Activated T-cell treated with anti-CD3 and anti-CD28 coated beads, Interleukin-2, amount 50 U/mL, for 72 hours (primary cell): ENCODE measurements at places on chromosomes 3 and 15. TPM values are rescaled to one million over a fixed set of nuclear protein-coding genes. Genes with fewer than 3 reads are reported as not detected.
A peak's percentile ranks its signal among the peaks of the same experiment; 100 is the strongest.

The COLQ gene
- 2.0 TPM for total RNA-seq

The EIF5A2 gene
- total RNA-seq, result 6.0 TPM

The CCDC33 gene
- total RNA-seq, result not detected

The CPLX3 gene
- 0.17 TPM for total RNA-seq

The CCR4 gene
- 112 TPM for total RNA-seq

The ZNF662 gene
- 5.0 TPM for total RNA-seq

The SPPL2A gene
- total RNA-seq, result 157 TPM

The OPA1 gene
- 76.6 TPM for total RNA-seq

The TMEM45A gene
- 1.5 TPM for total RNA-seq

The CLDN1 gene
- 12.3 TPM for total RNA-seq

The SLC24A5 gene
- total RNA-seq, result not detected

The ADAMTSL3 gene
- not detected for total RNA-seq

The CD200R1L gene
- not detected for total RNA-seq

The CCDC66 gene
- total RNA-seq, result 29.0 TPM

The RAB27A gene
- 205 TPM for total RNA-seq

The SECISBP2L gene
- total RNA-seq, result 33.7 TPM

The LNP1 gene
- total RNA-seq, result 3.1 TPM

The SUCNR1 gene
- not detected for total RNA-seq

DNA sequence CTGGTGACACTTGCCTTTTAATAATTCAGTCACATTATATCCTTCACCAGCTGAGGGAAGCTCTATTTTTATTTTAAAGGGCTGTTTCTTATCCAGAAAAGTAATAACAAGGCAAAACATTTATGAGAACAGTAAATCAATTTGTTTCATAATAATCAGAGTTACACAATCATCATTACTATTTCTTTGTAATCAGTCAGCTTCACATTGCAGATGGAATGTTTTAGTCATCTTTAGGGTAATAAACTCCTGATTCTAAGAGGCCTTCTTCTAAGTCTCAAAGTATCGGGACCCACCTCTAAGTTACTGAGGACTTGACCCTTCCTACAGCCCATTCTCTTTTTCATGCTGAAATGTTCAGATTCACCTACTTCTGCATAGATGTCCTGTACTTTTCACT is 298.3 kb upstream of the TGFBR2 start:
- no peak for DNase-seq

- DNase-seq, result no peak
Measured at GRCh38 chr15:70266412-70267121, 168.8 kb upstream of the TLE3 start.

DNA sequence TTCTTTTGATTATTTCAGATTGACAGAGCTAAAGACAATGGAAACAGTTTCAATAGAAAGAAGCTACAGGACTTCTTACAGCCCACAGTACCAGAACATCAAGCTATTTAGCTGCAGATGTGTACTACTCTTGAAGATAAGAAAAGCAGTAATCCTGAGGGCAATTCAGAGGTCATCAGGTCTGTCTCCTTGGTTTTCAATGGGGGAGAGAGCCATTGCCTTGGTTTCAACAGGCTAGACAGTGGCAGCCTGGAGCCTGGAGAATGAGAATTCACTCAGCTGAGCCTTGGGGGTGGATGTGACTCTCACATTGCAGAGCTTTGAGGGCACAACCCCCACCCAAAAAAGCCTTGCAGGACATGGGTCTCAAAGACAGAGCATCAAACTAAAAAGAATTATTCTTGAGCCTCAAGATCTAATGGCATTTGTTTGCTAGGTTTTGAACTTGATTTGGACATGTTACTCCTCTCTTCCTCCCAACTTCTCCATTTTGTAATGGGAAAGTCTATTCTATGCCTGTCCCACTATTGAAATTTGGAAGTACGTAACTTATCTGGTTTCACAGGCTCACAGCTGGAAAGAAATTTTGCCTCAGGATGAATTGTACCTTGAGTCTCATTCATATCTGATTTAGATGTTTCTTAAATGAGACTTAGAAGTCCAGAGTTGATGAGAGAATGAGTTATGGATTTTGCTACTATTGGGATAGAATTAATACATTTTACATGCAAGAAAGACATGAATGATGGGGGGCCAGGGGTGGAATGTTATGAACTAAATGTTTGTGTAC is 36.9 kb downstream of the PLSCR1 start:
- no peak for DNase-seq

DNA sequence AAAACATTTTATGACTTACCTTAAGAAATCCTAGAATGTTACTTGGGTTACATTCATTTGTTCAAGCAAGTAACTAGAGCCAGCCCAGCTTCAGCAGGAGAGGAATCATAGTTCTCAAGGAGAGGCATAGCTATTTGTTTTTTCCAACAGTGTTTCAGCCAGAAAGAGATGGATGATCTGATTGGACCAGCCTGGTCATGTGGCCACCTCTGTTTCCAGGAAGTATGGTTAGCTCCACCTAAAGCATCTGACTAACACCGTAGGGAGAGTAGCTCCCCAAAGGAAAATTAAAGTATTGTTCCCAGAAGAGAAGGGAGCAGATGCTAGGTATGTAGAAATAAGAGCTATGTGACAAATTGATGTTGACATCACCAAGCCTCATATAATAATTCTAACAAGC is 417.1 kb downstream of the TAFA4 start:
- DNase-seq, result no peak

DNA sequence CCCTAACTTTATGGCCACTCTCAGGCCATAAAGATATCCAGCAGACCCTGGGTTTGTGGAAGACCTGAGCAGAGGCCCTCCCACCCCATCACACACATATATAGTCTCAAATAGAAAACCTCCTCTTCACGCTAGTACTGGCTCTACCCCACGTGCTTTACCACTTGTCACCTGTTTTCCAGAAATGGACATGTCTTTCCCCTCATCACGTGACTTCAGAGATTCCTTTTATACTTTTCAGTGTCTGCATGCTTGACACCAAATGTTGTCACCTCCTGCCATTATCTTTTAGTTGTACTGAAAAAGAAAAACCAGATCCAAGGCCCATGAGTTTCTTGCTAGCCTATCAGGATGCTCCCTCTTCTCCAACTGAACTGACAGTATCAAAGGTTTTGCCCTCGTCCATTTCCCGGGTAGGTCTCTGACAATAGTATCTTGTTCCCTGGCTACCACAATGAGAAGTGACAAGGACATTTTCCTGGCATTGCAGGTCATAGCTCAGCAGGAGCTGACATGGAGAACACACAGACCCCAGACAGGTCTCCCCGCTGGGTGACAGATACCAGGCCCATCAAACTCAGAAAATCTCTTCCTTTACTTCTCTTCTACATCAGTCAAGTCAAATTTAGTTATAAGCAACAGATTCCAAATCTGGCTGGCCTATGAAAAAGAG is 650.0 kb upstream of the CFAP20DC start:
- DNase-seq, result no peak

DNA sequence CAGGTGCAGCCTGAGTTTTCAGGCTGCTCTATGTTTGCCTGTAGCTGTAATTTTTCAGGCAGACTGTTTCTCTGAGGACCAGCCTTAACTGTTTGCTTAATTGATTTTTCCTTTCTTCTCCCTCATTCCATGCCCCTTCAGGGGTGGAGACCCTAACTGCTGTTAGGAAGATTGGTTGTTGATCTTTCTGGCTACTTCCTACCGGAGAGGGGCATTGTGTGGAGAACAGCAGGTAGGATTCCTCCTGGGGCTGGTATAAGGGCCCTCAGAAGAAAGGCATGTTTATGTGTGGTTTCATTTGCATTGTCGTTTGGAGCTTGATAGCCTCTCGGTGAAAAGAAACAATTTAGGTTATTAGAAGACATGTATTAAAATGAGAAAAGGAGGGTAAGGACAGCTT is 56.9 kb upstream of the GOLGA6L2 start:
- DNase-seq, result no peak

GRCh38 chr3:19543212-19543841 is 390.7 kb downstream of the EFHB start:
- no peak for DNase-seq

DNA sequence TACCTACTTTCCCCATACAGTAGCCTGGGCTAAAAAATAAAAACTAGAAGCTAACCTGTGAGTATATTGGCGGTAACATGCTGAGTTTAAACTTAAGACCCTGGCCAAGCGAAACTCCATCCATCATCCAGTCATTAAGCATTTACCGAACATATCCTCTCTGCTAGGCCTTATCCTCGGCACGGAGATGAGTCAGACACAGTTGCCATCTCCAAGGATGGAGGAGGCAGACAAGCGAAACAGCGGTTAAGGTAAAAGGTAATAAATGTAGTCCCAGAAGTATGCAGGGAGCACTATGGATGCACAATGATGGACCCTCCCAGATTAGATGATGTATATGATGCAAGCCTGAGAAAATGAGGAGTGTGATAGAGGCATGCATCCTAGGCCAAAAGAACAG is 143.6 kb downstream of the RYR3 start:
- no peak for DNase-seq

DNA sequence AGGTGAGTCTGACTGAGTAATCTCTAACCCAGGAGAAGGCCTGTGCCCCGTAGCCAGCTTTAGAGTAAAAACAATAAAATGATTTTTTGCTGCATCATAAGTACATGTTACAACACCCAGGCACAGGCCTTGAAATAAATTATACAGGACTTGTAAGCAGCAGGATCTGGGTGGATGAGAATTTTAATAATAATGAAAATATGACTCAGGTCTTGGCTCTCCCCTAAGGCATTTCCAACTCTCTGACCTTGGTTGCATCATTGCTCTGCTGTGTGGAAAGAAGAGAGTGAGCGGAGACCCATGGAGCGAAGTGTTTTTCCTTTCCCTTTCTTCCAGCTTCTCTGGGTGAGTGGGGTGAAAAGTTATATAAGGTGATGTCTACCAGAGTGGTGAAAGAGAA is 44.6 kb downstream of the EOMES start:
- no peak for DNase-seq

GRCh38 chr15:88161636-88162035 is 94.9 kb downstream of the NTRK3 start:
- DNase-seq, result no peak

DNA sequence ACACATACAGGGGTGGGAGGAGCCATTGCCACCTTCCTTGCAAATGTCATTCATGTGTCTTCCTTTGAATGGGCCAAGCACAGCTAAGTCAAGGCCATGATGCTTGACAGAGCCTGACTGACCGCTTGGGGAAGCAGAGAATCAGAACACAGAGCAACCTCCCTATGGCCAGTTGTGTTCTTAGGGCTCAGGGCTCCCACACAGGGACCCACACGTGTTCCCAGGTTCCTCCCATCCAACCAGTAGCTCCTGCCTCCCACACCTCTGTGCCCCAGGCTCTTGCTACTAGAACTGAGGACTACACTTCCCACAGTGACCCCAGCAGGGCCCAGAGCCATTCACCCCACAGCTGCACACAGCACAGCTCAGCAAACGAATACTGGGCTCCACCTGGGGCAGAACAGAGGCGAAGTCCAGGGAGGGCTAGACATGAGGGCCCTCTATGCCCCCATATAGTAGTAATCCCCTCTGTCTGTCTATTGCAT is 42.9 kb downstream of the KLF15 start:
- DNase-seq, result no peak

DNA sequence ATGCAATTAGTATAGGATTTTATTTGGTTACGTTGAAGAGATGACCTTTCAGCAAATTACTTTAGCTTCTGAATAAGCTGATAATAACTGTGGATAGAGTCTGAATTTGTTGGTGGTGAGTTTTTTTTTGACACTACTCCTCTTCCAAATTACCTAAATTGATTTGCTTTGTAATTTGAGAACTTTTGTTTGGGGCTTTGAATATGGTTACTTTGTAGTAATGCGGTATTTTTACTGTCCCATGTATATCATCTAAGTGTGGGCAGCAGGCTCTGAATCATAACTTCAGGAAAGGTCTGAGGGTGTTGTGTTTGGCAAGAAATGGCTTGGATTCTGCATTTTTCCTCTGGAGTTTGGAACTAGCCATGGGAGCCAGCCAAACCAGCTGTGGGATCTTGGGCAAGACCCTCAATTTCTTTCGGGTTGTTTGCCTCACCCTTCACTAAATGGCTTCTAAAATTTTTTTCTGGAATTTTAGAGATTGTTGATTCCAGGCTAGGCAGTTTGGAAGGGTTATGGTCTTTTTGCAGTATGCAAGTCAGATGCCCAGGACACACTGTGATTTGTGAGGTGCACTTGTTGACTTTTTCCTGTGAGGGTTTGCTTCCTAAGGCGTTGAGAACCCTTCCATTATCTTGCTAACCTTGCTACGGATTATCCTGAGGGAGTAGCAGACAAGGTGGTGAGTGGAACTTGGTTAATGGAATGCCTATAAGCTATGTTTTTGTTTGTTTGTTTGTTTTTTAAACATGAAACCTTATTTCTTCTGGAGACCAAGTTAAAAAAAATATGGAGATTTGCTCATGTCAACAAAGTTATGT is 10.4 kb downstream of the PTPRG start:
- DNase-seq, result no peak

GRCh38 chr3:191300422-191300821 is 28.8 kb upstream of the CCDC50 start:
- DNase-seq, result no peak

DNA sequence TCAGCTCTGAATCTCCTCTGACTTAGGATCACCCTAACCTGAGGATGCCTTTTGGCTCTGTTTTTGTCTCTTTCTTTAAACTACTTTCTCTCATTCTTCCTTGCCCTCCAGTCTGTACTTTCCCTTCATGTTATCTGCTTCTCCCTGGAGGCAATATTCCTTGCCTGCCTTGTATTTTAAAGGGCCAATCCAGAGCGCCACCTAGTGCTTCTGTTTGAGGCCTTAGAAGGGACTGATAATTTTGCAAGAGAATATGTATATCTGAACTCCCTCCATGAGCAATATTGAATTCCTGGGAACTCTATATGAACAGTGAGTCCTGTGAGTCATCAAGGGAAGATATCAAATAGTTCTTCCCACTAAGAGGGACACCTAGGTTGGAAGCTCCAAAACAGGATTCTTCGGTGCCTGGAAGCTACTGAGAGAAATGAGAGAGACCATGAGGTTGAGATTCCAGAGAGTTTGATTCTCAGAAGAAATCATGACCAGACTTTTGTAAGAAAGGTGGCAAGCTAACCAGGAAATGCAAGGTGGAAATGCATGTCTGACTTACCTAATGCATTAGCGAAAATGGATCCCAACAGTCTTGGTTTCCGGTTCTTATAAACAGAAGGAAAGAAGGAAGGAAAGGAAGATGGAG is 203.8 kb upstream of the CD96 start:
- DNase-seq, result peak; percentile 26

GRCh38 chr15:27683121-27683520 is 416.0 kb downstream of the OCA2 start:
- DNase-seq, result no peak

DNA sequence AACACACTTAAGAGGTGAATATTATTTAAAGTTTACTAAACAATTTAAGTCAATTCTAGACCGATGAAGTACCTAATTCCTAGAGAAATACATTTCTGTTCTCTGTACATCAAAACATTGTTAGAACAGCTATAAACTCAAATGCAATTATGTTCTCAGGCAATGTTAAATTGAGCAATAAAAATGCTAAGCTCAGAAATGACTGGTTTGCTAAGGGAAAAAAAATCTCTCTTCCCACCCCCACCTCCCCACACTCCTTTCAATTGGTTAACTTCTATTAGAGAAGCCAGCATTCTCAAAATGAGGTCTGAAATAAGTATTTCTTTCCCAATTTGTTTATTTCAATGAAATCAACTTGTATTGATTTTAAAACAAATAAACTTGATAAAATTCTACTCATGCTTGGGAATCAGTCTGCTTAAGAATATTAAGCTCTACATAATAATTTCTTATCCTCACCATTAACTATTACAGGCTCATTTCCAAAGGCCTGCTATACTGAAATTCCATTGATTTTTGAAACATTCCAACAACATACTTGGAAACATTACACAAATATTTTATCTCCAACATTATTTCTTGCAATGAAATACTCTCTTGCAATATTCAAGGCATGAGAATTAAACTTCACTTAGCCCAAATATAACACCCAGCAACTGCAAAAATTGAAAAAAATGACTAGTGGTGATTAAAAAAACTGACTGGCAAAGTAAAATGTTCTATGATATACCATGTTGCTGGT is 22.6 kb downstream of the TSPAN3 start:
- DNase-seq, result no peak
